ENCODE measurements at places on chromosomes 4 and X. TPM values are rescaled to one million over a fixed set of nuclear protein-coding genes. Genes with fewer than 3 reads are reported as not detected.

RRAGB gene
- 13.0 TPM for total RNA-seq

PPID gene
- 30.4 TPM for total RNA-seq

DAPP1 gene
- total RNA-seq = 0.59 TPM

STBD1 gene
- total RNA-seq = 7.2 TPM

TEX13D gene
- not detected for total RNA-seq

EGFL6 gene
- total RNA-seq = not detected

FRMPD3 gene
- 2.8 TPM for total RNA-seq

SEPSECS gene
- 4.2 TPM for total RNA-seq

TLR8 gene
- not detected for total RNA-seq

- no peak for DNase-seq
Observed at GRCh38 chr4:153579410-153579809, 104.7 kb upstream of the TLR2 start.

DNA sequence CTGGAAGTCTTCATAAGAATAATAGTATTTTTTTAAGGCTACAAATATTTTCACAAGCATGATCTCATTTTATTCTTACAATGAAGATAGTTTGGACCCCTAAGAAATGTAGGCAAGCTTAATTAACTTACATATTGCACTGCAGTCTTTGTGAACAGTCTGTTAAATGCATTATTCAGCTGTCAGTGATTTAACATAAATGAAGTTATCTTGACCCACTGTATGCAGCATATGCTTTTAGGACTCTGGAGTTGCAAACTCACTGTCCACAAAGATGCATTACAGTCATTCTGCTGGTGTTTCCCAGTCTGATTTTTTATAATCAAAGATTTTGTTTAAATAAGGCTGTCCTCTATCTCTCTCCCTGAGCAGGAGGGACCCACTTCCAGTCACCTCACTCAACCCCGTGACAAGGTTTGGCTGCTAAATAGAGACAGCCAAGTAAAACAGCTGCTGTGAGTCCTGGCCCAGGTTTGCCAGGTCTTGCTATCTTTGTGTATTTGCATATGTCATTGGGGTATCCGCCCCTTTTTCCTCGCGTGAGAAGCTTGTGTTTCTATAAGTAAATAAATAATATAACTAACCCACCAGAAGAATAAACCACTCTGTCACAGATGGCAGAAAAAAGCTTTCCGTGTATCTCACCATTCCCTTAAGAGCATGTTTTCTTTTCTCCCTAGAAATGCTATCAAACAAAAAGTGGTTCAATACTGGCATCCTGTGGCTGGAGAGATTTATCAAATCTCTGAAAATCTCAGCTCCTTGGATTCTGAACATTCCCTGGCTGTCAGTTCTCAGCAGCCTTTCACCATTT lies 67.0 kb downstream of the SLC7A11 start:
- DNase-seq = peak; percentile 38

DNA sequence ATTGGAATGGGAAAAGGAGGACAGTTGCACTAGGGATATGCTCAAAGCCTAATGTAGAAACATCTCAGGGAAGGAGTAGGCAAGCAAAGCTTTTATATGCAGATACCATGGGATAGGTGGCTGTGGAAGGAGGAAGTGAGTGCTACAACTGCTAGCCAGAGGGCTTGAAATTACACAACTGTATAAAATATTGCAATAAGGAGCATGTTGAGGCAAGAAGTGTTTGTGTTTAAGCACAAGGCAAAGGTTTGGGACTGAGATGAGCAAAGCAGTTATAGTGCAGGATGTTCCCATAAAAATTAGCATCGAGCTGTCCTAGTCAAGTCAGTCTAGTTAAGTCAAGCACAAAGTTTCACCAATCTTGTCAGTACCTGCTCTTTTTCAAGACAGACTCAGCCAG lies 35.6 kb upstream of the DCAF8L1 start:
- DNase-seq = no peak

DNA sequence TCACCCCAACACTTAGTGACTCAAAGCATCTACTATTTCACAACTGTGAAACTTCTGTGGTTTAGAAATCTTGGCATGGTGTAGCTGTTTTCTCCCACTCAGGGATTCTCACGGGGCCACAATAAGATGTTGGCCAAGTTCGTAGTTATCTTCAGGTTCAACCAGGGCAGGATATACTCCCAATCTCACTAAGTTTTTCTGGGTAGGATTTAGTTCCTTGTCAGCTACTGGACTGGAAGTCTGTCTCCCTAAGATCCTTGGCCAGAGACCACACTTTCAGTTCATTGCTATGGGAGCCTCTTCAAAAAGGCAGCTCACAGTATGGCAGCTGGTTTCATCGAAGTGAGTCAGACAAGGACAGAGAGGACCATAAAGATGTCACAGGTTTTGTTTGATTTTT lies 111.7 kb upstream of the PDHA2 start:
- DNase-seq = peak; percentile 74

- DNase-seq = no peak
Observed at GRCh38 chr4:131288441-131288840, 1860.7 kb upstream of the PCDH10 start.

- DNase-seq = no peak
Observed at GRCh38 chr4:139207247-139207646, 30.2 kb upstream of the ELF2 start.

DNA sequence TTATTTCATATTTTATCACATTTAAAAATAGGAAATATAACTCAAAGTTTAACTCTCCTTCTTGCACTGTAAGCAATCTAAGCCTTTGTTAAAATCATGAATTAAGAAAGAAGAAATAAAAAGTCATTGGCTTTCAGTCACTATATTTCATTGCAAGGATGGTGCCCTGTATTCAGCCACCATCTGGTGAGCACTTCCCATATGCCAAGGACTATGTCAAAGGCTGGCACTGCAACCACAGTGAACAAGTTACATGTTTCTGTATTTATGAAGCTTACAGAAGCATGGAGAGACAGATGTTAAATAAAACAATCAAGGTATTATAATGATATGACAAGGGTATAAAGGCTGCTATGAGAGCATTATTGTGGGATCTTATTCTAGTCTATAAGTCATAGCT lies 68.6 kb downstream of the PRKG2 start:
- no peak for DNase-seq

DNA sequence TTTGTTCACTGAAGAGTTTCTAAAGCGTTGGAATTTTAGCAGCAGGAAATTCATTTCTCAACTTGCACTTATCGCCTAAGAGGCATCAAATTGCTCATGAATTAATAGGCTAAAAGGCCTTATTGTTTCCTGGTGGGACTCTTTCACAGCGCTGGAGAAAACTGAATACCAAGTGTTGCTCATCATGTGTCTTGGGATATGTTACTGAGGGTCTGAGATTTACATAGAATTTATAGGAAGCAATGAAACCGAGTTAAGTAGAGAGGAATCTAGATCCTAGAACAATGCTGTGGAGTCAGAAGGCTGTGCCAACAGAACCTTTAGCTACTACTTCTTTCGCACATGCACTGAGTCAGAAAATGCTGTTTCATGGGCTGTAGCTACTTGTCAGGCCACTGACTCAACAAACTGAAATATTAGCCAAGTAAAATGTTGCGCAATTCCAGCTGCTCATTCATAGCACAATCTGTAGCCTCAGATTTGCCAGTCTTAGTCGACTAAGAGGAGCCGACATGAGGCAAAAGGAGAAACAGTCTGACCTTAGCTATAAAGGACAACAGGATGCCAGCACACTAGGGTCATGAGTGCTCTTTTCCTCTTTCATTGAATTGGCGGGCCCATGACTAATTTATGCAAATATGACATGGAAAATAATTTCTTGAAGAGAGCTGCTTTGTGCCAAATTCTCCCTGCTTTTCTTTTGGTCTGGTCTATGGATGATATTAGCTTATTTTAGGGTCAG lies 35.9 kb upstream of the CXCL8 start:
- DNase-seq = peak; percentile 100

DNA sequence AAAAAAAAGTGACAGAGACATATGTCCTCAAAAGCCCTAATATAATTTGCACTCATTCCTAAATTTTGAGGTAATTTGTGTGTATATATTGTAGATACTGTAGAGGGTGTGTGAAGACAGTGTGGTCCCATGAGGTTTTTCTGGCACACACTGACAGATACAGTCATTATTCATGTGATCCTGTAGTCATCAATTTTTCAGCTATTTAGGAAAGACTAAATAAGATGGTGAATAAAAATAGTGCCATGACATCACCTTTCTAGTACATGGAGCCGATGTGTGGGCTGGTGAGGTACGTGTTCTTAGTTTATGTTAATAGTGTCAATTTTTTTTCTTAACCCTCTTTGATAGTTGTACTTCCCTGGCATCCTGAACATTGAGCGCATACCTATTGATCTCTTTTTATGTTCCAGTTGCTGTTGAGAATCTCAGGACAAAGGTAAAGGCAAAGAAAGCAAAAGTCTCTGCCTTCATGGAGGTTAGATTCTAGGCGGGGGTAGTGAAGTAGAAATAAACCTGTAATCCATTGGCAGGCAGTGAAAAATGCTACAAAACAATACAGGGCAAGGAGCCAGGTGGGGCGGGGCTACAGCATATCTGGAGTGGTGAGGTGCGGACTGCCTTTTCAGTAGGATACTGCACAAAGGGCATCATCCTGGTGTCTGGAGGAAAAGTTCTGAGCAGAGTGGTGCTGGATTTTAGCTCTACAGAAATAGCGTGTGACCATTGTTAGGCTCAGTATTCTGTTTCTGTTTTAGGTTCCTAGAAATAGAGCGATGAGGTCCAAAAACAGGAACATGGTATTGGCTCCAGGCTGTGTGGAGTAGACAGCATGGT lies 93.8 kb downstream of the ARHGAP10 start:
- peak; percentile 59 for DNase-seq

- peak; percentile 22 for DNase-seq
Observed at GRCh38 chrX:41722816-41723618, 964 bp upstream of the GPR82 start.

DNA sequence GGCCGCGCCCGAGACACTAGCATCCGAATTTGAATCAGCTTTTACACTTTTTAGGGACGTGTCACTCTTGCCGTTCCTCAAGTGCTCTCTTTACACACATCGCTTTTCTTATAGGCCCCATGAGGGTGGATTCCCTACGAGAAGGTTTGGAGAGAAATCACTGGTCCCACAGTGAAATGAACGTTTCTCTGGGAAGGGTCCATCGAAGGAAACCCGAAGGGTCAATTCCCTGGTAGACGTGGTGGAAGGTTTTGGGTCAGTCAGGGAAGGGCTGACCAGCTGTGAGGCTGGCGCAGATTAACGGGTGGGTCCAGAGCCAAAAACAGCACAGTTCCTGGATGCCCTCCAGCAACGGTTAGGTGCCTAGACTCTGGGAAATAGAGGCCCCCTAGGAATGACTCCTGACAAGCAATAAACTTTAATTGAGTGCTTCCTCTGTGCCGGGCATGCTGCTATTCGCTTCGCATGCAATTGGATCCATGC lies 35.9 kb downstream of the ETDC start:
- peak; percentile 34 for DNase-seq

DNA sequence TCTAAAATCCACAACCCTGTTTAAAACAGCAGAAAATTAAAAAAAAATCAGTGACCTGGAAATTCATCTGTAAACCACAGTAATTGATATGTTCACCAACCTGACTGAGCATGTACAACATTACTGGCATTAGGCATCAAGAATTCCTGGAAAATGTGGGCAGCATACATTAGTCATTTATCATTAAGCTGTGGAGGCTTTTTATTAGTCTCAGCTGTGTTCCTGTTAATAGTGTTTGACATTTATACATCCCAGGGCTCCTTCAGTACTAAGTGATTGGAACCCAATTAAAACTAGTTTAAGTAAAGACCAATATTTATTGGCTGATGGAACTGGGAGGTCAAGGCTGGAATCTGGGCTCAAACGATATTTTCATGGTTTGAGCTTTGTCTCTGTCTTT lies 227.3 kb upstream of the GIMD1 start:
- DNase-seq = no peak

DNA sequence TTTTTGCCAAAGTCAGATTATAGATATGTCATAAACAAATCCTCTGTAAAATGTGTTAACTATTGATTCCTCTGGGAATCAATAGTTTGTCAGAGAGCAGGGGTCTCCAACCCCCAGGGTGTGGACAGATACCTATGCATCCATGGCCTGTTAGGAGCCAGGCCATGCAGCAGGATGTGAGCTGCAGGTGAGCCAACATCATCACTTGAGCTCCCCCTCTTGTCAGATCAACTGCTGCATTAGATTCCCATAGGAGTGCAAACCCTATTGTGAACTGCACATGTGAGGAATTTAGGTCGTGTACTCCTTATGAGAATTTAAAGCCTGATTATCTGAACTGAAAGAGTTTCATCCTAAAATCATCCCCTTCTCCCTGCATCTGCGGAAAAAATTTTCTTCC lies 1365.4 kb downstream of the ARAP2 start:
- no peak for DNase-seq

DNA sequence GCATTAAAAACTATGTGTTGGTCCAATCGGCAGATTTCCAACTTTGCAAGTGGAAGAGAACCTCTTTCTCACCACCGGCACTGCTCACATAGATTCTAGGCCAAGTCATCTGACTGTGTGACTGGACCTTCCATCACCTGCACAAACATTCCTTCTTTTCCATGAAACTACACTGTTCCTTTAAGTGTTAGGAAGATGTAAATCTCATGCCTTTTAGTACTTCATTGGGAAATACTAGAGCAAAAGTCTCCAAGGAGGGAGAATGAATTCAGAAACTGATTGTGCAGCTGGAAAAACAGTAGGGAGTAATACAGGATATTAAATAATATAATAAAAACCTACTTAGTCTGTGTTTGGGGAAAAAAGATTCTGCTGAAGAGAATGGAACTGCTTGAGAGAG lies 238.2 kb downstream of the GPC3 start:
- no peak for DNase-seq

- peak; percentile 80 for DNase-seq
Observed at GRCh38 chr4:33262824-33263223, 2542.7 kb downstream of the PCDH7 start.

- no peak for DNase-seq
Observed at GRCh38 chr4:187017147-187017546, 293.5 kb upstream of the FAT1 start.

DNA sequence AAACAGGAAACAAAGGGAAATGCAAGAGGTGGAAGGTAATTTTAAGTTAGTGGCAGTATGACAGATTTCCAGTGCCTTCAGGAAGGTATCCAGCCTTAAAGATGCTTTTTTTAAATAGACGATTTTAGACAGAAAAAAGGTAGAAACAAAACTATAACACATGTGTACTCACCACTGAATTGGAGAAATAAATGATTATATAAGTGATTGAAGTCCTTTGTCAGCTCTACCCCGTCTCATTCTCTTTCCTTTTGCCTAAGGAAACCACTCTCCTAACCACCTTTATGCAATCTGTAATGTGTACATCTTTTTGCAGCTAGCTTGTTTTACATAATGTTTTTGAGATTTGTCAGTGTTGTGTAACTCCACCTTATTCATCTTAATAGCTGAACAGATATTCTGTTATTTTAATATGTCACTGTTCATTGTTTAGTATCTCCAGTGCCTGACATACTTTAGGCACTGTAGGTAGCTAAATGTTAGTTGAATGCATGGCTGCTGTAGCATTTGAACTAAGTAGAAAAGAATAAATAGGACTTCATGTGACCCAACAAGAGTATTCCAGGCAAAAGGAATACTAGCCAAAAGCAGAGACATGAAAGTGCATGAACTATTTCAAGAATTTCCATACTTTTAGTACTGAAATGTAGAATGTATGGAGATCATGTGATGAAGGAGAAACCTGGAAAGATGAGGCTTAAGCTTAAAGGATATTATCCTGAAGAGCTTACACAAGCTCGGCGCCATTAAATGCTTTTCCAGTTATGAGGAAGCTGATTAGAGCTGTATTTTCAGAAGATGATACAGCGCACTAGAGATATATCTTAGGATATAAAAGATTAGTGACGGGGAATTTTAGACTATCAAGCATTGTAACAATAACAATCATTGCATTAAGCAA lies 865 bp downstream of the FAM200B start:
- DNase-seq = no peak

- DNase-seq = no peak
Observed at GRCh38 chr4:5616331-5616950, 91.9 kb downstream of the EVC2 start.

- DNase-seq = no peak
Observed at GRCh38 chr4:3704669-3705068, 61.5 kb upstream of the ADRA2C start.

All from astrocyte (in vitro differentiated cells and primary cell).